H54 (cell line): ENCODE measurements at places on chromosomes 1 and 21.
A peak's percentile ranks its signal among the peaks of the same experiment; 100 is the strongest.

DNA sequence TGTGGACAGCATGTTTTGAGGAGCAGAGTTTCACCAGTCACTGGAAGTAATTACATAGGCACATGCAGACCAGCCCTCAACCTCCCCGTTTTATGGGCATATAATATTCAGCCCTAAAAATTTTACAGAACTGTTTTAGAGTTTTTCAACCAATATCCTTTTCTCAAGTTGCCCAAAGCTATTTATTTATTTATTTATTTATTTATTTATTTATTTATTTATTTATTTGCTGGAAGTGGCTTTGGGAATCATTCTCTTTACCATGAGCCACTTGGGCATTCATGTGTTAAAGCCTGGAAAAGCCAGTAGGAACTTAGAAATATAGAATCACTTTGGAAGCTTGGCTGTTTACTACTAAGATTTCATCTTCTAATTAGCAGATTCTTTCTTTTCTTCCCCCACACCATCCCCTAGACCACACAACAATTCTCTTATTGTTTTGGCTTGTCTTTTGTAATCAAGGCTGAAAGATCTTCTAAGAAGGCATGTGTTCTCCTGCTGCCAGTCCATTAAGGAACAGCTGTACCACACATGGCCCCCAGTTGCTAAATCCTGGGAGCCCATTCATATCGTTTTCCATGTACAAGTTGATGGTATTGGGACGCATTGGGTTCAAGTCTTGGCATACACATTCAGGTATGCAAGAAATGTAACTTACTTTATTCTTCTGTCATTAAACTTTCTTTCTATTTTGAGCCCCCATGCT lies 220.0 kb downstream of the PAPPA2 start:
- no peak for DNase-seq

DNA sequence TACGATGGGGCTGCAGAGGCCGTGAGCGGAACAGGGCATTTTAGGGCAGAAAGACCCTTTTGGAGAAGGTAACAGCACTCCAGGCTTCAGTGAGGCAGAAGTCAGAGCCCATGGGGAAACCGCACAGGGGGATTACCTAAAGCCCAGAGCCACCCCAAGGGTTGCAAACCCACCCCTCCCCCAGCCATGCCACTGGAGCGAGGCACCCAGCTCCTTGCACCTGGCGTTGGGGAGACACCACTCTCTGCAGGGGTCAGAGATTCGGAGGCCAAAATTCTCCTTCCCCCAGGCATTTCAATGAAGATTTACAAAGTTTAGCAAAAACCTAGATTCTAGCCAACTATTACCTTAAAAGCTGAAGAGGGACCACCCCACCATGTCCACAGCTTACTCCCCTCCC lies 38.4 kb upstream of the CCDC27 start:
- no peak for DNase-seq

GRCh38 chr1:34682452-34683223 lies 72.2 kb upstream of the GJB5 start:
- no peak for DNase-seq

- no peak for DNase-seq
Measured at GRCh38 chr1:19429611-19430010, 55.7 kb downstream of the CAPZB start.

- peak; percentile 42 for DNase-seq
Measured at GRCh38 chr1:247415423-247416361, at the start of gene NLRP3. TSS of gene NLRP3 (plus strand) at chr1:247416173. CDS start at chr1:247418801, 2,628 bp downstream.

DNA sequence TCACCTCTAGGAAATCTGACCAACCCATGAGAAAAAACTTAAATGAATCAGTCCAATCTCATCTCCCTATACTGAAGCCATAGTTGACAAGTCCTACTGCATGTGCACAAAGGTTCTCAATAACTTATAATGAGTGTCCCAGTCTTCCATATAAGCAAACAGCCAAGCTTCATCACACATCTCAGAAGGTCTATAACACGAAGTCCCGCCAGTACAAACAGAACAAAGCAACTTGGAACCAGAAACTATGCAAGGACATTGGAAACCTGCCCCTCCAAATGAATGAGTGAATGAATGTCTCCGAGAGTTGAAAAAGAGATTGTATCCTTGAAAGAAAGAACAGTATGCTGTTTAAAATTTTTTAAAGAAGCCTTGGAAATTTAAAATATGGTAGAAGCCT lies 53.6 kb upstream of the IPO9 start:
- DNase-seq = no peak

GRCh38 chr1:52904927-52905698 lies 16.4 kb downstream of the ECHDC2 start:
- DNase-seq = peak; percentile 76

DNA sequence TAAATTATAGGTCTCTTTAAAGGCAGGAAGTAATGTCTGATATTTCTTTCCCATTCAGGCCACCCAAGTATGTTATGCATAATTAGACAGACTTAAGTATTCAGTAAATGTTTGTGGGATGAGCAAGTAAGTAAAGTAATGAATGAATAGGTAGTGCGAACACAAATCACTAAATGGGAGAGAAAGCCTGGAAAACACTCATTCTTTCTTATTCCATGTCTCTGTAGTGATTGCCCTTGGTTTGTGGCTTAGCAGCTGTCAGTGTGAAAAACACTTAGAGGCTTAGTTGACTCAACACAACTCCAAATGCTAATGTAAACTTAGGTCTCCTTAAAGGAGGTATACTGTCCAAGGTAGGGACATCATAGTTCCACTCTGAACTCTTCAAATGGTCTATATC lies 182.5 kb downstream of the ZC3H11B start:
- DNase-seq = no peak

- DNase-seq = no peak
Measured at GRCh38 chr1:47776667-47777131, 220.5 kb downstream of the TRABD2B start.

GRCh38 chr1:95169548-95169947 lies 52.4 kb downstream of the TLCD4 start:
- DNase-seq = no peak

GRCh38 chr1:2981981-2982614 lies 39.2 kb upstream of the ACTRT2 start:
- no peak for DNase-seq

DNA sequence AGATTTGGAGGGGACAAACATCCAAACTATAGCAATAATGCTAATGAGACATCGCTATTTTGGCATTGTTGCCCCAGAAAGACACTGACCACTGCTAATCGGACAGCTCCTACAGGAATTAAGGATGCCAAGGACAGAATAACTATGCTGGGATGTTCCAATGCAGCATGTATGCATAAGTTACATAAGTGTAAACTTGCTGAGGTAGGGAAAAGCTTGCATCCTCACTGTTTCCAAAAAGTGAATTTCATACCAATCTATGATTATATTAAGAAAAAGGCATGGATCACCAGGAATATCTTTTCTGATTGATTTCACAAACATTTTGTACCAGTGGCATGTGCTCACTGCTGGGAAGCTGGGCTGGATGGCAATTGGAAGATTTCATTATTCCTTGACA lies 45.8 kb upstream of the RALGPS2 start:
- no peak for DNase-seq

DNA sequence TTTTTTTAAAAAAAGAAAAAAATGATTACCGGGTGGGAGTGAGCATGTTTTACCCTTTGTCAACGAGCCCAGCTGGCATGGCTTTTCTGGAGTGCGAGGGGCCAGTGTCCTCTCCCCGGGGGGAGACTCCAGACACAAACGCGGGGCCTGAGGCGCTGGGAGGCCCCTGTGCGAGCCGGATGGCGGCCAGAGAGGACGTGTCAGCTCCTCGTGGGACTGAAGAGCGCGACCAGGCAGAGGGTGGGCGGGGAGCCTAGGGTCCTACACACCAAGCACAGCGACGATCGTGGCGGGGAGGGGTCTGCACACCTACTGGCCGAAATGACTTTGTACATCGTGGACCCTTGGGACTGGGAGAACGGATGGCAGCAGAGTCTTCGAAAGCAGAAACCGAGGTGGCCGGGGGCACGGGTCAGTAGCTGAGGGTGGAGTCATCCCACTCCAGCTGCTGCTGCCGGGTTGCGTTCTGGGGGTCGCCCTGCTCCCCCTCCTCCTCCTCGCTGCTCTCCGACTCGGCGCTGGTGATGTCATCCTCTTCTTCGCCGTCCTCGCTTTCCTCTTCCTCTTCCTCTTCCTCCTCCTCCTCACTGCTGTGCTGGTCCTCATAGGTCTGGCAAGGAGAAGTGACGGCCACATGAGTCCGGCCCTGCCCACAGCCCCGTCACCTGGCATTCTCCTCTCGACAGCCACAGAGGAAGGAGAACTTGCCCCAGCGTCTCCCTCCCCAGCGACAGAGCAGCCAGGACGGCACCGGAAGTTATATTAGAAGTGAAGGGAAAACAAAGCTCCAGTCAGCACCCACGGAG lies 78.8 kb downstream of the PIK3CD start:
- no peak for DNase-seq

- no peak for DNase-seq
Measured at GRCh38 chr1:156508205-156508954, 7.8 kb upstream of the MEF2D start.

GRCh38 chr1:37391211-37392011 lies 83.0 kb upstream of the ZC3H12A start:
- DNase-seq = no peak

DNA sequence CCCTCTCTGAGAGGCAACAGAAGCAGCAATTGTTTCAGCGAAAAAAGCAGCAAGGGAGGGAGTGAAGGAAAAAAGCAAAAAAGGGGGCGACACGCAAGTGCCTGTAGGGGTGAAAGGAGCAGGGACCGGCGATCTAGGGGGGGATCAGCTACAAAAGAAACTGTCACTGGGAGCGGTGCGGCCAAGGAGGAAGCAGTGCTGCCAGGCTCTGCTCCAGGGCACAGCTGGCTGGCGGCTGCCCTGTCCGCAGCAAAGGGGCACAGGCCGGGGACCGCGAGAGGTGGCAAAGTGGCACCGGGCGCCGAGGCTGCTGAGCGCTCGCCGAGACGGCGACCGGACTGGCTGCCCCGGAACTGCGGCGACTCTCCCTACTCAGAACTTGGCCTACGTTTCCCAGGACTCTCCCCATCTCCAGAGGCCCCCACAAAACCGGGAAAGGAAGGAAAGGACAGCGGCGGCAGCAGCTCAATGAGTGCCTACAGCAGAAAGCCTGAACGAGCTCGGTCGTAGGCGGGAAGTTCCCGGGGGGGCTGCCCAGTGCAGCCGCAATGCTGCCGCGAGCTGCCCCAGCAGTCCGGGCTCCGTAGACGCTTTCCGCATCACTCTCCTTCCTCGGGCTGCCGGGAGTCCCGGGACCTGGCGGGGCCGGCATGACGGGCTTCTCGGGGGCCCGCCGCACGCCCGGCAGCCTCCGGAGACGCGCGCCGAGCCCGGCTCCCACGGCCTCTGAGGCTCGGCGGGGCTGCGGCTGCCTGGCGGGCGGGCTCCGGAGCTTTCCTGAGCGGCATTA lies 1.0 kb upstream of the CDKN2C start:
- no peak for DNase-seq

DNA sequence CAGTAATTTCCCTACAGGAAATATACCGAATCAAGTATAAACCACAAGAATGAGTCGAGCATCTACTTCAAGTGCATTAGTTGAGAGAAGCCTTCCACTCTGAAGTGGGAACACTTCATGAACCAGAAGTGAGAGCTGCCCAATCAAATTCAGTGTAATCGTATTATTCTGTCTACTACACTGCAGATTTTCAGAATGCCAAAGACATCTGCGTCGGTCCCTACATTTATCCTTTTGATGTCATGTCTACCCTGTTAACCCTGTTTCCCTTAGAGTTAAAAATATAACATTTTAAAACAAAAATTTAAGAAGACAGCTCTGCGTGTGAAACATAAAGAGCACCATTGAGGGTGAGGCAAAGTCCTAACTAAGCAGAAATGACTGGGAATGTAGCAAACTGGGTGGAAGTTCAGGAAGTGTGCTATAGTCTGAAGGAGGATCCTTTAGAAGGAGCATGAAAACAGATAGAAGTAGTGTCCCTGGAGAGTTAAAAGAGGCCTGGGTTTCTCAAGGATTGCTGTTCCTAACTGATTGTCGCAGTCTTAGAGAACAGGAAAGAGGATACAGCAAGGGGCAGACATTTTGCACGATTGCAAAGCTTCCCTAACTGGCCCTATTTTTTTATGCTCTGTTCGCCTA lies 291.2 kb downstream of the PTPRC start:
- DNase-seq = no peak

DNA sequence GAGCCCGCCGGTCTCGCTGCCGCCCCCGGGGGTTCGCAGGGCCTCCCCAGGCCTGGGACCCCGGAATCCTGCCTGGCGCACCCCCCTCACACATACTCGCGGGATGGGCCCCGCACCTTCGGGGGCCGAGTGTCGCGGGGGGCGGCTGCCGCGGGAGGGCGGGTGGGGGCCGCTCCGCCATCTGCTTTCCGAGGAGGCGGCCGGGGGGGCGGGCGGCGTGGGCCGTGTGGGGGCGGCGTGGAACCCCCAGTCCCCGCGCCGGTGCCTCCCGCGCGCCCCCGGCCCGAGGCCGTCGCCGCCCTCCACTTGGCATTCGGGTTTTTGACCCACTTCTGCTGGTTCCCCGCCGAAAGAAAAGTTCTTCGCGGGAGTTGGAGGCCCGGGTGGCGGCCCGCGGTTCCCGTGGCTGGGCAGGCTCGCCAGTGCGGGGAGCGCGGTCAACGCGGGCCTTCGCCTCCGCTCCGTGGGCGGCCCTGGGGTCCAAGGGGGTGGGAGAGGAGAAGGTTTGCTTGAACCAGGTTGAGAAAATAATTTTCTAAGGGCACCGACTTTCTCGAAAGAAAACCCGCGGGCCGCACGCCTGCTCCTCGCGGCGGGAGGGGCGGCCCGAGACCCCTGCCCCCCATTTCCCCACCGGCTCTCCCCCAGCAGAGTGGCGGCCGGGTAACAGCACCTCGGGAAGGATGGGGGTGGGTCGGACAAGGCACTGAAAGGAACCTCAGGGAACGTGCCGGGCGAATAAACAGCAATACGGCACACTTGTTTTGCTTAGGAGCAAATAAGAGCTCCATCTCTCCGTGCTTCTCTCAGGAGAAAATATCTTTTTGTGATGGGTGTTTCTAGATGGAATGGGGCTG lies 1.6 kb downstream of the PHF13 start:
- no peak for DNase-seq

DNA sequence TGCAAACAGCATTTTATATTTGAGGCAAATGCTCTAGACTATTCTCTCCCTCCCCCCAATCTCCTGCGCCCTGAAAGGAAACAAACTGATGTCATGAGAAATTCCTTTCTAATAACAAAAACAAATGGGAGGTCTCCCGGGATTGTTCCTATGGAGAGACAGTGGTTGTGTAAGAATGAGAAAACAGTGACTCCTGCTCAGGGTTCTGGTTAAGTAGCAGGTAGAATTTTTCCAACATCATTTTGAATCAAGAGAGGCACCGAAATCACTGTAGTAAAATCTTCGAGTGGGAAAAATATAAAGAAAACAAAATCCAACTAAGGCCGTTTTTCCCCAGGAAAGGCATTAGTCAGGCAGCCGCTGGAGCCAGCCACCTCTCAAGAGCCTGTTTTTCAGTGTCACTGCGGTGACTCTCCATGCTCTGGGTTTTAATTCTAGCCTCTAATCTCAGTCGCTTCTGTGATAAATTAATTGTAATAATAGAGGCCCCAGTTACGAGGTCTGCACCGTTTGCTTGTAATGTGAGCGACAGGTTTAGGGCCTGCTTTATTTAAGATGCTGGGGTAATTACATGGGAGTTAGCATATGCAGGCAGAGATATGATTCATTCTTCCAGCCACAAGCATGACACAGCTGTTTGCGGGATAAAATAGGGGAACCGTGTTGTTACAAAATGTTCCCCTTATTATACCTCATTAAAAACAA lies 80.3 kb downstream of the RNF220 start:
- peak; percentile 56 for DNase-seq
